ENCODE measurements at places on chromosomes 6 and 20. TPM values are rescaled to one million over a fixed set of nuclear protein-coding genes. Genes with fewer than 3 reads are reported as not detected.

GRCh38 chr6:137877606-137878005 lies 10.5 kb downstream of the TNFAIP3 start:
- DNase-seq: no peak

DNA sequence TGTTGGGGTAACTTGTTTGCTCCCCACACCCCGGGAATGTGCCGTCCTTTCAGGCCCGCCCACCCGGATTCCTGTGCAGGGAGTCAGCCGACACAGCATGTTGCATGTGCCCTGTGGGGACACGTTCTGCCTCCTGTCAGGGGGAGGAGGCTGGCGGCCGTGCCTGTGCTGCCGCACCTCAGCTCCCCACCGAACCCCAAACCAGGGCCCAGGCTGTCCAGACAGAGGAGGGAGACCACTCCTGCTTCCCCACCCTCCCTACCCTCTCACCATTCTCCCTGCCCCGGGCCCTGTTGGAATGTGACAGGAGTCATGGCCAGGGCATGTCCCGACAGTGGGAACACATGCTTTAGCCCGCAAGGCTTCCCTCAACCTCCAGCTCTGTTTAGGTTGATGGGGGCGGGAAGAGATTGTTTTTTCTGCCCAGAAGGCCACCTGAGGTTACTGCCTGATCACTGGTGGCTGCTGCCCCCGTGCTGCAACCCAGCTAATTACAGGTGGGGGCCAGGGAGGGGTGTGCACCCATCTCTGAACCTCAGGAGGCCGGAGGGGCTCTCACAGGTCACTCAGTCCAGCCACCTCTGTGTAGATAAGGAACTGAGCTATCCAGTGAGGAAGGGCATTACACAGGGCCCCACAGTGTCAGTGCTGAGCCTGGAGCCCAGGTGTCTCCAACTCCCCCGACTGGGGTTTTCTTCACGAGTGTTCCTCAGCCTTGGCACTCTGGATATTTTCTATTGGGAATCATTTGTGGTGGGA lies 13.6 kb downstream of the LRRC73 start:
- peak; percentile 45 for DNase-seq

DNA sequence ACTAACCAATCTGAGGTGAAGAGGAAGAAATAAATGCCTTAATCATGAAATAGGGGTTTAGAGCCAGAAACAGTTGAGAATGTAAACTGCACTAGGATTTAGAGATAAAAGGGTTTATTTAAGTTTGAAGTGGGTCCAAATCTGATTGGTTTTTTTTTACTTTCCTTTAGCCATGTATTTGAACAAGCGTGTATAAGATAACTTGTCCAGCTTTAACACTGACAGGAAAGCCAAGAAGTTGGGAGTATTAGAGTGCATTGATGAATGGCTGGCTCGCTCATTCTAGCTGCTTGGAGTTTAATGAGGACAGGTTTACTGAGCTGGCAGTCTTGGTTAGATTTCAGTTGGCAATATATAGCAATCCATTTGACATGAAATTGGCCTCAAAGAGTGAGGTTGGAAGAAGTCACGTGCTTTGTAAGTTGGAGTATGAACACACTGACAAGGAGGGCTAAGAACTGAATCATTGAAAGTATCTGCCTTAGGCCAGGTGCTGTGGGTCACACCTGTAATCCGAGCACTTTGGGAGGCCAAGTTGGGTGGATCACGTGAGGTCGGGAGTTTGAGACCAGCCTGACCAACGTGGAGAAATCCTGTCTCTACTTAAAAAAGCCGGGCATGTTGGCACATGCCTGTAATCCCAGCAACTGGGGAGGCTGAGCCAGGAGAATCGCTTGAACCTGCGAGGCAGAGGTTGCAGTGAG lies 13.7 kb downstream of the SRSF3 start:
- DNase-seq: peak; percentile 54

Gene DEFB124
- not detected for total RNA-seq

DNA sequence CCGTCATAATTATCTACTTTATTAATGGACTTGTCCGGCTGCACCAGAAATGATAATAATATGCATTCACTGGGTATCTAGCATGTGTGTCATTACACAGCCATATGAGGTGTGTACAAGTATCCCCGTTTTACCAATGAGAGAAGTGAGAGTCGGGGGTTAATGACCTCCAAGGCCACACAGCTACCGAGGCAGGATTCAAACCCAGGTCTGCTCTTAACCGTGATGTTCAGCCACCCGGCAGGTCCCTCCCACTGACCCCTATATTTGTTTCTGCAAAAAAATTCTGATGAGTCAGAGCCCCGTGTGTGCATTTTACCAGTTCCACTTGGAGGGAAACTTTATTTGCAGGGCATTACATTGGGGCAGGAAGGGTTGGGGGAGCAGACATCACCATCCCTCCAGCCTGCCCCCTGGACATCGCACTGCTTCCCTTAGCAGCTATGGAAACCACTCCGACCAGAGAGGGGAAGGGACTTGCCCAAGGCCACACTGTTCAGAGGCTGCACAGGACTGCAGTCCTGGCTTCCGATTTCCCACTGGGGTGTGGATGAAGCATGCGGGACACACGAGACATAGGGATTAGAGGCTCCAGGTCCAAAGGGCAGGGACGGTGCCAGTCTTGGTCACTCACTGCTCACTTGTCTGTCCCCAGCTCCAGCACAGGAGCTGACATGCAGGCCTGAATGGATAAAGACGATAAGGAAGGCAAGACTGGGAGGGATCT lies 10.1 kb upstream of the SRC start:
- no peak for DNase-seq

DNA sequence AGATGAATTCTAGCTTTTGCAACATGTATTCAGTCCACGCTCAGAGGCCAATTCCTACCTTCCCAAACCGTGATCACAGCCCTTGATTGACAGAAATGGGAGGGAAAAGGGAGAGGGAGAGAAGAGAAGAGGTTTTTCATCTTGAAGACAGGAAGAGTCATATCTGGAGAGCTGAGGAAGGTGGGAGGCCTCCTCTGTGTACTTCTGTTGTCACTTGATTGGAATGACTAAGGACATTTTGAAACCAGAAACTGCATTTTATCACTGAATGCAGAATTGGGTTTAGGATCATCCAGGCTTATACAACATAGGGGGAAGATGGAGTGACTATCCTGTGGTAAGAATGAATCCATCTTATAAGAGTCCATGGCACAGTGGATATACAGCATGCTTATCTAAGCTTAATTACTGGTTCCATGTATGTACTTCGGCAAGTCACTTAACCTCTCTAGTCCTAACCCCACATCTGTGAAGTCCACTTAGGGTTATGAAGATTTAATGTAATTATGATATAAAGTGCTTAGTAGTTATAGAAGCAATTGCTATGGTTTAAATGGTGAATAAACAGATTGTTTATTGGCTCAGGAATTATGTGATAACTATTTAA lies 144.0 kb downstream of the BCKDHB start:
- no peak for DNase-seq

Gene SENP6
- total RNA-seq: 113 TPM

- no peak for DNase-seq
Measured at GRCh38 chr6:127794405-127794804, 106.5 kb downstream of the THEMIS start.

Gene TCF21
- total RNA-seq: 5.0 TPM

DNA sequence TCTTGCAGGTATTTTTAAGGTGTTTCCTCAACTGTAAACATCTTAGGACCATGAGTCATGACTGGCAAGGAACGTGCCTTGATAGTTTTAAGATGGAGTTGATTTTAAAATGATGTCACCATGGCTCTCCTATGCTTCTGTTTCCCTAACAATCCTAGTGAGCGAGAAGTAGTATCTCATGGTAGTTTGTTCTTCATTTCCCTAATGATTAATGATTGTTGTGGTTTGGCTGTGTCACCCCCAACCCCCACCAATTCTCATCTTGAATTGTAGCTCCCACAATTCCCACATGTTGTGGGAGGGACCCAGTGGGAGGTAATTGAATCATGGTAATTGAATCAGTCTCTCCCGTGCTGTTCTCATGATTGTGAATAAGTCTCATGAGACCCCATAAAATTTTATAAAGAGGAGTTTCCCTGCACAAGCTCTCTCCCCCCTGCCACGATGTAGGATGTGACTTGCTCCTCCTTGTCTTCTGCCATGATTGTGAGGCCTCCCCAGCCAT lies 16.8 kb upstream of the BNIP5 start:
- peak; percentile 52 for DNase-seq

- peak; percentile 69 for DNase-seq
Measured at GRCh38 chr6:121584586-121585369, 149.3 kb downstream of the GJA1 start.

Gene THBD
- total RNA-seq: 6.7 TPM

GRCh38 chr20:63293871-63294535 lies 1.0 kb downstream of the COL20A1 start:
- DNase-seq: no peak

DNA sequence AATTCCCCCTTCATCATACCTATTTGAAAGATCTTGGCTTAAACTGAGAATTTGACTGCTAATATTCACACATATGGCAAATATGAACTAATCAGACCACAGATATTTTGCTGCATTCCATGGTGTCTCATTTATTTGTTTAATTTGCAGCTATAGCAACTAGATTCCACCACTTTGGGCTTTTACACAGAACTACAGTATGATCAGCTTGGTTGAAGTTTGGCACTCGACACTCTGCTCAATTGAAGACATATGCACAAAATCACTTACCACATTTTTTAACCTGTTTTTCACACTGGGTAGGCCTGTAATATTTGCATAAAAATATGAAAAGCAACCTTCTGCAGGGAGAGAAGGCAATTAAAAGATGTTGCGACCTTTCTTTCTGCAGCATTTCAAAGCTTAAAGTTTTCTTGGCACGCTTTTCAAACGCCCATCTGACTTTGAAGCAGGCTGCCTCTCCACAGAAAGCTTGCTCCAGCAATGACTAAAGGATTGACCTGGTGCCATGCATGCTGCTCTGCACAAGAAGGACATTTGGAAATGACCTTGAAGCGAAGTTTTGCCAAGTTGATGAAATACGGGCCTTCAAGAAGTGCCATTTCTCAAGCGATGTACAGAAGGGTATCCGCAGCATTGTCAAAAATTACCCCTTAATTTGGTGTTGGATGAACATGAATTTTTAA lies 126.7 kb downstream of the AIG1 start:
- DNase-seq: peak; percentile 93

Gene ITPA
- total RNA-seq: 26.2 TPM

GRCh38 chr6:128512296-128512695 lies 8.1 kb downstream of the PTPRK start:
- no peak for DNase-seq

Gene RIPOR3
- total RNA-seq: 1.6 TPM

- peak; percentile 19 for DNase-seq
Measured at GRCh38 chr20:34475979-34476736, 40.1 kb upstream of the DYNLRB1 start.

- DNase-seq: no peak
Measured at GRCh38 chr20:54056762-54057639, 13.4 kb downstream of the BCAS1 start.

Gene CAGE1
- 0.33 TPM for total RNA-seq

DNA sequence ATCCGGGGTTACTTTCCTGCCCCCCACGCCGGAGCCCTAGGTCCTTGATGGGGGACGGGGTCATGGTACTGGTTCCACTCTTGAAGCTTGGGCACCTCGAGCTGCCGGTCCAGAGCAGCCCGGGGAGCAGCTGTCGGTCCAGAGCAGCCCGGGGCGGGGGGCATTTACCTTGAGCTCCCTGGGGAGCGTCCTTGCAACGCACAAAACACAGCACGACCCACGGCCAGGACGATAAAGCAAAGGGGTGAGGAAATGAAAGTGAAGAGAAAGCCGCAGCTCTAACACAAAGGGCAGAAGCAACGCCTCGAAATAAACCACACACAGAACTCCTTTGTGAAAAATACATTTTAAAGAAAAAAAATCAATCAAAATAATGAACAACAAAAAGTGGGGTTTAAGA lies 39.1 kb downstream of the KCNQ2 start:
- no peak for DNase-seq

Gene GPSM3
- 0.90 TPM for total RNA-seq

GRCh38 chr6:35215665-35216411 lies 2.1 kb downstream of the SCUBE3 start:
- no peak for DNase-seq

GRCh38 chr6:14986370-14986769 lies 259.5 kb upstream of the JARID2 start:
- no peak for DNase-seq

DNA sequence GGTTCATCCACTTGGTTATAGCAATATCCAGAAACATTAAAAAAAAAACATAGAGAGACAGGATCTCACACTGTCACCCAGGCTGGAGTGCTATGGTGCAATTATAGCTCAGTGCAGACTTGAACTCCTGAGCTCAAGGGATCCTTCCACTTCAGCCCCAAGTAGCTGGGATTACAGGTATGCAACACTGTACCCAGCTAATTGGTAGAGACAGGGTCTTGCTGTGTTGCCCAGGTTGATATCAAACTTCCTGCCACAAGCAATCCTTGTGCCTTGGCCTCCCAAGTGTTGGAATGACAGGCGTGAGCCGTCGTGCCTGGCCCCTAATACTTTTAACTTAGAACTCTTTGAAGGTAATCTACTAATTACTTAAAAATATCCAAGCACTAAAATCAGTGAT lies 818 bp upstream of the SLC17A1 start:
- no peak for DNase-seq

Gene NAA20
- total RNA-seq: 49.3 TPM

Gene BACH2
- total RNA-seq: 0.65 TPM

- no peak for DNase-seq
Measured at GRCh38 chr6:35451354-35452182, 570 bp upstream of the FANCE start.

DNA sequence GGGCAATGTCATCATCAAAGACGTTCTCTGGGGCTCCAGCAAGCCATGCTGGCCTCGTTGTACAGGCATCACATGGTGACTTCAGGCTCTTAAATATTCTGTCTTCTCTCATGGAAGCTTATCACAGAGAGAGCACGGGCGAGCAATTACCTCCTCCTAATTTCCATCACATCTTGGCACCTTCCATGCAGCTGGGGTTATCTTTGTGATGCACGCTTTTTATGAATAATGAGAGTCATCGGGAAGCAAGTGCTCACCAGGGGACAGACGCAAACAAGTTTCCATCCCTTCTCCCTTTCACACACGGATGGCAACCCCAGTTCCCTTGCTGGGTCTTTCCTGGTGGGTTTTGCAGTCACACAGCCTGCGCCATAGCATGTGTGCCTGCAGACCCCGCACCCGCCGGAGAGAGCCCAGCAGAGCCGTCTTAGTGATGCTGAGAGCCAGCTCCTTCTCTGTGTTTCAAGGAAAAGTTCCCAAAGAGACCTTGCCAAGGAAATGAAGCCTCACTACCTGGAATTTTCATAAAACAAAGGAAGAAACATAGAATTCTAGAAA lies 116.3 kb upstream of the AFDN start:
- no peak for DNase-seq

DNA sequence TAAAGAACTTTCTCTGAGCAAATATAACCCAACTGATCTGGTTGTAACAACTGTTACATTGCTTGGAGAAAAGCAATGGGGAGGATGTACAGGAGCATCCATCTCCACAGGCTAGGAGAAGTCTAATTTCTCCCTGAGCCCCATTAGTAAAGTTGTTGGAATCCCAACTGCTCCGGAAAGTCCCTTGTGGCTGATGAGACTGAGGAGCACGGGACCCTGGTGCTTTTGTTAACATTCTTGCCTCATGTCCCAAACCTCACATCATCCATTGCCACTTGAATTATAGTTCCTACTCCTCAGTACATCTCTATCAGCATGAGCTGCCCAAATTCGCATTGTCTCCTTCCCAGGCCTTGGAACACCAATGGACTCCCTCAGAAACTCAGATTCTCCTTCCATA lies 260.6 kb upstream of the BMP2 start:
- DNase-seq: no peak

Gene SALL4
- total RNA-seq: 0.36 TPM

GRCh38 chr6:46772762-46773161 lies 20.4 kb upstream of the MEP1A start:
- DNase-seq: no peak

- peak; percentile 60 for DNase-seq
Measured at GRCh38 chr6:159106627-159107241, 61.9 kb upstream of the TAGAP start.

Measured in fibroblast of the aortic adventitia (primary cell).